ENCODE measurements at places on chromosomes 7 and 10.

DNA sequence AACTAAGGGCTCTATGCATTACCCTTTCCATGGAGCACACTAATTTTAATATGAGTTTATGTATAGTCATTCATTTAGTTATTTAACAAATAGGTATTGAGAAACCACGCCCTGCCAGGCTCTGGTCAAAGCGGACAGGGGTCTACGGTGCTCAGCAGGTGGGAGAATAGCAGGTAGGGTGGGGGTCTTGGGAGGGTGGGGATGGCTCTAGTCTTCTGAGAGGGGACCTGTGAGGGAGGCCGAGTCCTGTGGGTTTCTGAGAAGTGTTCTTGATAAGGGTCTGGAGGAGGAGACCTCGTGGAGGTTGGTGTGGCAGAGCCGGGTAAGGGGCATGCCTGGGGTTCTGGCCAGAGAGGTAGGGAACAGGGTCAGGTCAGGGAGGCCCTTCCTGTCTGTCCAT, 1.1 kb downstream of the WDFY4 start:
- DNase-seq = no peak

- DNase-seq = no peak
These were observed 96.8 kb upstream of the LSM8 start for GRCh38 chr7:118087126-118087525.

- DNase-seq = no peak
These were observed 117.5 kb downstream of the OR13A1 start for GRCh38 chr10:45197816-45198485.

- DNase-seq = no peak
These were observed 29.5 kb downstream of the ZNF775 start for GRCh38 chr7:150408393-150409299.

- no peak for DNase-seq
These were observed 55.9 kb downstream of the TRRAP start for GRCh38 chr7:98934267-98934666.

GRCh38 chr10:10872035-10872673, 145.5 kb upstream of the CELF2 start:
- DNase-seq = no peak

DNA sequence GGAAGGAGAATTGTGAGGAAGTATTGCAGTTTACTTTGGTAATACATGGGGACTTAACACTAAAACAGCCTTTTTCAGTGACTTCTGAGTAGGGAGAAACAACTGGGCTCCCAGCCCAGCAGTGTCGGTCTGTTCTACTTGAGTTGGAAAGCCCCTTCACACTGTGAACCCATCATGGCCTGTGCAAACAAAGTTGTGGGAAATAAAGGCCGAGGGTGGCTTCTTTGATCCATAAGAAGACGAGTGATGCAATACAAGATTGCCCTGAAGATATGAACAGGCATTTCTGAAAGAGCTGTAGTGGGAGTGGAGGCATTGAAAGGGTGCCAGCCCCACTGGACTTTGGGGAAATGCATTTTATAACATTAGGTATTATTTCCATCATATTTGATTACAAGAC, 28.3 kb downstream of the C10orf120 start:
- no peak for DNase-seq

DNA sequence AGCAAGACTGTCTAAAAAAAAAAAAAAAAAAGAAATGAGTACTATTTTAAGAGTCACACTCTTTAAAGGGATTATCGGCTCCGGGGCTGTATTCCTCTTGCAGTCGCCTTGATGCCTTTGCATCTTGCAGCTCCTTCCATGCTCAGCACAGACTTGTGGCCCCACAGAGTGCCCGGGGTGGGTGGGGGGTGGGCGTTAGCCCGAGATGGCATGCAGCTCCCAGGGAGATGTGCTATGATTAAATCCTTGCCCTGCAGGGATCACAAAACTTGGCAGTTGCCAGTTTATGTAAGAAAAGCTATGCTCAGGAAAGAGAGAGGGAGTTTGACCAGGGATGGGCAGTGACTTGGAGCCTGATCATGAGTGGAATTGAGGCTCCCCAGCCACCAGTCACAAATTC, 81.9 kb downstream of the CCDC3 start:
- DNase-seq = no peak

GRCh38 chr7:101114492-101114891, 12.4 kb upstream of the SERPINE1 start:
- no peak for DNase-seq

DNA sequence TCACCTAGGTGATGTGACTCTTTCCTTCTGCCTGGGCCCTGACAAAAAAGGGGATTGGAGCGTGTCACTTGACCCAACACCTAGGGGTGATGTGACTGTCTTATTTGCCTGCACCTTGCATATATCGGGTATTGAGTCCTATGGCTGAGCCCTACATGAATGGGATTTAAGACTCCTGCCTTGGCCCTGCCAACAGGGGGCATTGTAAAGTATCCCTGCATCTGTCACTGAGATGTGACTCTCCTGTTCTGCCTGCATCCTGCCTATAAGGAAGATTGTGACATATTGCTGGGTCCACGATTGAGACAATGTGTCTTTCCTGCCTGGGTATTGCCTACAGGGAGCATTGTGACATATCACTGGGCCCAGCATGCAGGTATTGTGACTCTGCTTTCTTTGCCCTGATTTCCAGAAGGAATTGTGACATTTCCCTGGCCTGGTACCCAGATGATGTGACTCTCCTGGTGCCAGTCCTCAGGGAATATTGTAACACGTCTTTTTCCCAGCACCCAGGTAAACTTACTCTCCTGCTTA, 14.2 kb upstream of the ZNF107 start:
- no peak for DNase-seq

- DNase-seq = no peak
These were observed 176.4 kb upstream of the SMIM30 start for GRCh38 chr7:113294750-113295149.

DNA sequence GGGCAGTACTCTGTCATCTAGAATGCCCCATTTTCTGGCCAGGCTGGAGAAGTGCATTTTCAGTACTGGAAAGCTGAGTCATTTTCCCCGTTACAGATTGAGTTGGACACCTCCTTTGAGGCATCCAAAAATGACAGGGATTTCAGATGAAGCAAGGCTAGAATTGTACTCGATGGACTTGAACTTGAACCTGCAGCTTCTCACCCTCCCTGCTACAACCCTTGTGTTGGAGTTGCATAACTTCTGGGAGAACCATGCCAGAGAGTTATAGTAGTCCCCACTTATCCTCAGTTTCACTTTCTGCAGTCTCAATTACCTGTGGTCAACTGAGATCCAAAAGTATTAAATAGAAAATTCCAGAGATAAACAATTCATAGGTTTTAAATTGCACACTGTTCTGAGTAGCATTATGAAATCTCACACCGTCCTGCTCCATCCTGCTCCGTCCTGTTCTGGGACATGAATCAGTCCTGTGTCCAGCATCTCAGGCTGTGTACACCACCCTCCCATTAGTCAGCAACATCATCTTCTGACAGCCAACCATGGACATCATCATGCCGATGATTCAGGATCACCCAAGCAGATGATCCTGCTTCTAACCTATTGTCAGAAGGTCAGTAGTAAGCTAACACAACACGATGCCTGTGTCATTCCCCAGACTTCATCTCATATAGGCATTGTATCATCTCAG, 363.7 kb downstream of the DPP6 start:
- no peak for DNase-seq
